ENCODE measurements at places on chromosomes 3 and 15.

- DNase-seq = no peak
Observed at GRCh38 chr3:183540501-183541234, 14.8 kb downstream of the KLHL6 start.

DNA sequence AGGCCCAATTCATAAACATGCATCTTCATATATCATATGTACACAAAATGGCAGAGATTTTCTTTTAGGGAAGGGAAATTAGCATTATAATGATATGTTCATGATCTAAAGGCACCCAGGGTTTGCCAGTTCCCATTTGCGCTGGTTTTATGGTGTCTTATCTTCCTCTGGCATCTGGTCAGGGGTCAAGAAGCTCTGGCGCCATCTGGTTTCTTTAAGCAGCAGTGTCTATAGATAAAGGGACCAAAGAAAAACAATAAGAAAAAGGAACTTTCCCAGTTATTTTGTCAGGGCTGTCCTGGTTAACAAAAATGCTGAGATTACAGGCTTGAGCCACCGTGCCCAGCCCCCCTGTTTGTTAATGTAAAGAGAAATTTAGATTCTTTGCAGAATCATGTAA is 3.3 kb upstream of the DCP1A start:
- no peak for DNase-seq

- no peak for DNase-seq
Observed at GRCh38 chr15:92140796-92141195, 252.9 kb upstream of the ST8SIA2 start.

GRCh38 chr3:106326941-106327695 is 458.3 kb upstream of the CBLB start:
- no peak for DNase-seq

GRCh38 chr3:126348308-126348920 is 8.8 kb downstream of the KLF15 start:
- no peak for DNase-seq

- peak; percentile 59 for DNase-seq
Observed at GRCh38 chr15:61639491-61639890, 410.4 kb upstream of the RORA start.

GRCh38 chr3:36895496-36896409 is 49.1 kb downstream of the TRANK1 start:
- no peak for DNase-seq

GRCh38 chr3:62100282-62100989 is 272.9 kb downstream of the FEZF2 start:
- DNase-seq = no peak

DNA sequence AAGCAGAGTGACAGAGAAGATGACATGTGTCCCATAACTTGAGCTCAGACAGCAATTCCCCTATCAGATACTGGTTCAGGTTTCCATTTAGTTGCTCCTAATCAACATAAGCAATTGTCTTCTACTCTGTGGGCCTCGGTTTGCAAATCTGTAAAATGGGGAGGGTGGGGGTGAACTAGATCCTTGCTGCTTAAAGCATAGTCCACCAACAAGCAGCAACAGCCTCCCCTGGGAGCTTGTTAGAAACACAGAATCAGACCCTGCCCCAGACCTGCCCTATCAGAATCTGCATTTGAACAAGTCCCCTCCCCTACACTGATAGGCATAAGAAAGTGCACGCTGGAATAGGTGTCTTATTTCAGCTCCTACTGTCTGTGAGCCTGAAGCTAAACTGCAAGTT is 87.8 kb downstream of the CEMIP start:
- DNase-seq = no peak

- DNase-seq = no peak
Observed at GRCh38 chr3:197801891-197802778, 11.1 kb downstream of the LRCH3 start.

Measured in NCI-H187 (cell line).